ENCODE measurements at places on chromosomes 3 and 15.

- DNase-seq, result no peak
Observed at GRCh38 chr3:31356941-31357340, 175.8 kb upstream of the STT3B start.

DNA sequence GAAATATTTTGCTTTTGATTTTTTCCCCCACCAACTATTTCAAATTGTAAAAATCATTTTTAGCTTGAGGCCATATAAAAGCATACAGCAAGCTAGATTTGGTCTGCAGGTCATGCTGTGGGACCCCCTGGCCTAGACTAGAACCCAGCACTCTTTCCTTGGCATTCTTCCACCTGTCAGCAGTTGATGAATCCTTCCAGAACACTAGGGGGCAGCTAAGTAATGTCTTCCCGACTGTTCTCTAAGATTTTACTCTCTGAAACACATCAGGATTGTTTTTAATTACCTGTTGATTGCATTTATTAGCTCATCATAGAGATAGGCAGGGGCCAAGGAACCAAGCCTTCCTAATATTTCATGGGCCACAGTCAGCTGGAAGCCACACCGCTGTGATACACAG is 174.5 kb downstream of the CACNA1D start:
- no peak for DNase-seq

DNA sequence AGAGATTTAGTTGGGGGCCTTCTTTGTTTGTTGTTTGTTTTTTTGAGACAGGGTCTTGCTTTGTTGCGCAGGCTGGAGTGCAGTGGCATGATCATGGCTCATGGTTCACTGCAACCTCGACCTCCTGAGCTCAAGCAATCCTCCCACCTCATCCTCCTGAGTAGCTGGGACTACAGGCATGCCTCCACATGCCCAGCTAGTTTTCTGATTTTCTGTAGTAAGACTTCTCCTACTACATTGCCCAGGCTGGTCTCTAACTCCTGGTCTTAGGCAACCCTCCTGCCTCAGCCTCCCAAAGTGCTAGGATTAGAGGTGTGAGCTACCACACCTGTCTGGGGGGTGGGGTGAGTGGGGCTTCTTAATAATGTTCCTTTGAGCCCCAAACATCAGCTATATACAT is 148.3 kb upstream of the ADAMTS9 start:
- DNase-seq, result no peak

- DNase-seq, result no peak
Observed at GRCh38 chr3:25855266-25855784, 65.4 kb downstream of the OXSM start.

DNA sequence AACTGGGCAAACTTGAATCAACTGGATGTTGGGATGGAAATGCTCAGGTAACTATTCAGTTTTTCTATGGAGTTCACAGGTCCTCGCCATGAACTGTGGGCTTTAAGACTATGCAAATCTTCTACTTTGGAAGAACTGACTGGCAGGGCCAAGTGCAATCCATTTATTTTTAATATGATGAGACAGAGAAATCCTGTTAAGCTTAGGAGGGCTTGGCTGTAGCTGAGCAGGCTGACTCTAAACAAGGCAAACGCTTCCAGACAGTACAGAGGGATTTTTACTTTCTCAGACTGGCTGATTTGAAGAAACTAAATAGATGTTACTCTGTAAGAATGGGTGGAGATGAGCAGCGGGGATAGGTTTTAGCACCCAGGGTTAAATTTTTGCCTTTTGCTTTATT is 194.2 kb upstream of the ICE2 start:
- DNase-seq, result no peak

DNA sequence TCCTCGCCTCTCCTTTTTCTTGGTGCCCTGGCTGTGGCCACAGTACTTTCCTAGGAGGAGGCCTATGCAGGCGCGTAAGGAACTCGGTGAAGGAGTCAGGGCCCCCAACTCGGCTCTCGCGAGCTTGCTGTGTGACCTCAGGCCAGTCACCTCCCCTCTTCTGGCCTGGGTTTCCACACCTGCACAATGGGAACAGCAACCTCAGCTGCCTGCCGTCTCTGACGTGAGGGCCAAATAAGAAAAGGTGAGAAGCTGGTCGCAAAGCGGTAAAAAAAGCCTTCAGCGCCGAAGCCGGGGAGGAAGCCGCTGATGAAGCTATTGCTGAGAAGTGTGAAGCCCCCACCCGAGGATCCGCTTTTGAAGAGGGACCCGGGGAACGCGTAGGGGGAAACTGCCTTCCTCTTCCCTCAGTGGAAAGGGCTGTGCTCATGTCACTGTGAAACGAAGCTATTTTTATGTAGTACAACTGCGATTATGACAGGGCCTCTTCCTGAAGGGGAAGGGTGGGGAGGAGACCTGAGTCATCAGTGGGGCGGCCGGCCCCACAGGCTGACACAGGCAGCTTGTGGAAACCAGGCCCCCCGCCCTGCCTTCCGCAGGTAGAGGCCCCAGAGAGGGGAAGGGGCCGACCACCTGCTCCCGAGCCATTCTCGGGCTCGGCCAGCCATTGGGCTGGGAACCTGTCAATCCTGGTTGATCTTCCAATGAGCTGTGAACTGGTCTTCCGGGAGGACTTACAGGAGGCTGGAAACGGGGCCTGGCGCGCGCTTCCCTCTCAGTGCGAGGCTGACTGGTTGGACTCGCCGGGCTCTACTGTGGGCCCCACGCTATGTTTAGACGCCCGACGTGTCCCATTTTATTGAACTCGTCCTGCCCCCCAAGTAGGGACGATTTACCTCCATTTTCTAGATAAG is 18.0 kb upstream of the ANKDD1A start:
- peak; percentile 95 for DNase-seq

DNA sequence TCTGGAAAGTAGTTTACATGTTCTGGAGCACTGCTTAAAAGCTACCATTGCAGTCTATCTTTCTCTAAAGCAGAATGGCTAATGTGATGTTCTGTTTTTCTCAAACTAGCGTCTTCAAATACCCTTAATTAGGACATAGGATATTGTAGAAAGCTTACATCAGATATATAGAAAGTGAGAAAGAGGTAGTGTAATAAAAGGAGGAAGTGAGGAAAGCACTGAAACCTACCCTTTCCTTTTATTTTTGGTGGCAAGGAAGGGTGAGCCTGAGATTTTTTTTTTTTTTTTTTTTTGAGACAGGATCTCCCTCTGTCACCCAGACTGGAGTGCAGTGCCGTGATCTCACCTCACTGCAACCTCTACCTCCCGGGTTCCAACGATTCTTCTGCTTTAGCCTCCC is 9.4 kb downstream of the SENP2 start:
- DNase-seq, result no peak

- no peak for DNase-seq
Observed at GRCh38 chr3:94965867-94966475, 903.1 kb downstream of the NSUN3 start.

- DNase-seq, result no peak
Observed at GRCh38 chr15:98240303-98240702, 279.8 kb downstream of the ARRDC4 start.

- peak; percentile 91 for DNase-seq
Observed at GRCh38 chr3:171967137-171967783, 72.1 kb upstream of the FNDC3B start.

- DNase-seq, result no peak
Observed at GRCh38 chr3:181724192-181724965, 12.7 kb downstream of the SOX2 start.

GRCh38 chr3:54901906-54902685 is 25.8 kb downstream of the LRTM1 start:
- no peak for DNase-seq

Data from osteoblast (primary cell).